ENCODE measurements at places on chromosomes 12 and 14. TPM values are rescaled to one million over a fixed set of nuclear protein-coding genes. Genes with fewer than 3 reads are reported as not detected.

DNA sequence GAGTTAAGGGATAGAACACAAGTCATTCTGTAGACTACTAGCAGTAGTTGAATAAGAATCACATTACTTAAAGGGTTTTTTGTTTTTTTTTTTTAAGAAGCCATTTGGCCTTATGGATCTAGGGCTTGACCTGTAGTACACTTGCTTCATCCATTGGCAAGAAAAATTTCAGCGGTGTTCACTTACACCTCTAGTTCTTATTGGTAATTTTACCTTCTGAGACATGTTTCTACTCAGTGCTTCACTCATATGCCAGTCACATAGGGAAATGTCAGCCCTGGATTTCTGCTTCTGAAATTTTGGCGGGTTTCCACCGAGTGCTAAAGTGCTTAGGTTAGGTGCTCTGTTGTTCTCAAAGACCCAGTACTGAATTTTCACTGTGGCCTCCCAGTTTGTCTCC lies 72.9 kb downstream of the FRMD6 start:
- DNase-seq: no peak

The PGF gene
- polyA plus RNA-seq: 7.0 TPM

The P2RX2 gene
- polyA plus RNA-seq: 0.97 TPM

DNA sequence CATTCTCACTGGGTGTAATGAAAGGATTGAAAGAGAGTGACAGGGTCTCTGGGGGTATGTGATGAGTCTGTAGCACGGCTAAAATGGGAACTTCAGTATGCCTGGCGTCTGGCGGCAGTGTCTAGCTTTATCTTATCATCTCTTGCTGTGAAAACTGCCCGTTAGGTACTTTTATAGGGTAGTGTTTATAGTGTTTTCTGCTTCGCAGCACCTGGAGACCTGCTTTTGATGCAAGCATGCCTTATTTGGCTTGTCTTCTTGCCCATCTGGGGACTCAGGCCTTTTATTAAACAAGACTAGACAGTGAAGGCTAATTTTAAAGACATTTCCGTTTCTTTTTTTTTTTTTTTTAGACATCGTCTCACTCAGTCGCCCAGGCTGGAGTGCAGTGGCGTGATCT lies 36.3 kb upstream of the ALDH2 start:
- no peak for DNase-seq

The SPRYD3 gene
- polyA plus RNA-seq: 19.2 TPM

DNA sequence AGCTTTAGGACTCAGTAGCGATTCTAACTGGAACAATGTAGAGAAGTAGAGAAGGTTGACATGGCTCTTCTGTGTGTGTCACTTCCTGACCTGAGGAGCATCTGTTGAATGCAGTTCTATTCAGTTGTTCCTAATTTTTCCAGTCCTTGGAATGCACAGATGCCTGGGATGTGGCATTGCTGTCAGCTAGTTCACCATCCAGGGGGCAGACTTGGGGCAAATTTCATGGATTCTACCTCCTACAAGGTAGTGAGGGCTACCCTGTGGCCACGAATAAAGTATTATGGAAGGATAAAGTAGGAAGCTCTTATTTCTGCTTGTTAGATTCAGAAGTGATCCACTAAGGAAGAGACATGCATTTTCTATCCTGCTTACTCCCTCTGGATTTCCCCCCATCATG lies 74.4 kb upstream of the GPATCH2L start:
- no peak for DNase-seq

GRCh38 chr14:54343272-54344121 lies 53.3 kb upstream of the CDKN3 start:
- no peak for DNase-seq

The TOMM20L gene
- polyA plus RNA-seq: 1.4 TPM

GRCh38 chr14:33480071-33480886 lies 470.6 kb downstream of the EGLN3 start:
- DNase-seq: no peak

DNA sequence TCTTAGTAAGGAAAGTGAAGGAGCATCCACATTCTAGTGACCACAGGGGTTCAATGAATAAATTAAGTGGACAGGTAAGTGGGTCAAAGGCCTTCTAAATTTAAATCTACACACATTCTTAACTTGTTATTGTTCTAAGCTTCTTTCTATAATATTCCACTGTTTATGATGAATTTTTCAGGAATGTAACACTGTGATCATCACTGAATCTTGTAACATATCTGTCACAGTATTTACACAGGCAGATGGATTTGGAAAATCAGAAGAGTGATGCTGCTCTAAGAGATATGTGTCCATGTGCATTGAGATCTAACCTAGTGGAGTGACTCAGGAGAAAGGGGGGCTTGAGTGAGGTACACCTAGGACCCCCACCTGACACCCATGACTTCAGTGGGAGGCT lies 115.4 kb upstream of the OVCH1 start:
- no peak for DNase-seq

GRCh38 chr14:34098045-34098984 lies 147.4 kb upstream of the EGLN3 start:
- no peak for DNase-seq

GRCh38 chr14:34966413-34966812 lies 16.4 kb upstream of the SRP54 start:
- no peak for DNase-seq

- DNase-seq: no peak
These were observed 40.9 kb upstream of the CORO1C start for GRCh38 chr12:108772247-108772646.

- no peak for DNase-seq
These were observed 128.1 kb downstream of the PAPOLA start for GRCh38 chr14:96630281-96630680.

- no peak for DNase-seq
These were observed 46.8 kb downstream of the TRMT5 start for GRCh38 chr14:60933920-60934655.

The KRT78 gene
- not detected for polyA plus RNA-seq

DNA sequence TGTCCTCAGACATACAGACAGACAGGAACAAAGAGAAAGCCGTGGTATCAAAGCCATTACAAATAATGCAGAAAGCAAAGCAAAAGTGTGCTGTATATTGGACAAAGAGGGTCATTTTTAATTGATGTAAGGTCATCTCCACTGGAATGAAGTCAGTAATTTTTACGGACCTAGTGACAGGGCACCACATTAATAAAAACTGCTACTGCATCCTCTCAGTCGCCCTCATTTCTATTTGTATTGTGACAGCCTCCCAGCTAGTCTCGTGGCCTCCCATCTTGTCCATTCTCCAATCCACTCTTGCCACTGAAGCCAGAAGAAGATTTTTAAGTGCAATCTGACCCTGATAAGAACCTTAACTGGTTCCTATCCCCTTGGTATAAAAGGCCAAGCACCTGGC lies 132.4 kb downstream of the NUAK1 start:
- no peak for DNase-seq

- no peak for DNase-seq
These were observed 51.9 kb downstream of the BICD1 start for GRCh38 chr12:32158525-32158924.

GRCh38 chr12:83538361-83538965 lies 851.8 kb downstream of the TMTC2 start:
- no peak for DNase-seq

DNA sequence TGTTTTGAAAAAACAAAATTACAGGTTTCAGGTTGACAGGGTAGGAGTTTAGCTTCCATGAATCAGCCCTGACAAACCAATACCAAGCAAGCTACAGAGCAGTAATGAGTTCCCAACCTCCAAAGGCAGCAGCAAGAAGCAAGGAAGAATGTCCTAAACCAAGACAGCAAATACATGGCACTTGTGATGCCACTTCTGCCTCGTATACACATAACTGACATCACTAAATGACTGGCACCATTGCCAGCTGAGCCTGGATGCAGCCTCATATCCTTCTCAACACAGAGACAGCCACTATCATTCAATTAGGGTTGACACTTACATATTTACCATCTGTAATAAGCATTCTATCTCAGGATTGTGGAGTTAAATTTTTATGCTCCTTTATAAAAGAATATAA lies 35.0 kb upstream of the MDM1 start:
- no peak for DNase-seq

- no peak for DNase-seq
These were observed 927.5 kb downstream of the SLC6A15 start for GRCh38 chr12:83985084-83985483.

DNA sequence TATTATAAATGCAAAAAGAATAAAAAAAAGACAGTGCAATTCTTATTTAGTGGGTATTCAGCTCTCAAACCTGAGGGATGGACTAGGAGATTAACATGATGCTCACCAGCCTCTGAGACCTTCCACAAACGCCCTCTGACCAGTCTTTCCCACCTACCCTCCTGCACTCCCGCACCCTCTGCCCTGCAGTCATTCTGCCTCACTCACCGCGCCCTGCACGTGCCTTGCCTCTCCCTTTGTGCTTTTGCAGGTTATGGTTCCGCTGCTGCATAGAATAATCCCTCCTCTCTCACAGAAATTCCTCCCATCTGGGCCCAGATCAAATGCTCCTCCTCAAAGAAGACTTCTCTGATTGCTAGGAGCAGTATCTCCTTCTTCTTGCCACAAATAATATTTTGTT lies 28.5 kb upstream of the TMCC3 start:
- no peak for DNase-seq

The KRT6A gene
- polyA plus RNA-seq: not detected

GRCh38 chr12:76135456-76135855 lies 51.0 kb upstream of the NAP1L1 start:
- no peak for DNase-seq

GRCh38 chr14:33810308-33810707 lies 140.6 kb downstream of the EGLN3 start:
- DNase-seq: no peak

GRCh38 chr12:49675137-49675536 lies 32.1 kb downstream of the FMNL3 start:
- no peak for DNase-seq

- DNase-seq: no peak
These were observed 75.2 kb downstream of the MOK start for GRCh38 chr14:102229739-102230092.

GRCh38 chr14:49975276-49975675 lies 82.4 kb downstream of the ARF6 start:
- no peak for DNase-seq

The RDH16 gene
- 1.6 TPM for polyA plus RNA-seq

GRCh38 chr14:33764876-33765650 lies 185.8 kb downstream of the EGLN3 start:
- DNase-seq: peak; percentile 11
